Testis (tissue), 5 donors: ENCODE measurements at places on chromosomes 3 and 15.

GRCh38 chr15:81894061-81894460, 151.8 kb downstream of the MEX3B start:
- DNase-seq, result no peak
- no peaks in the 10 kb centered on the region for H3K36me3 ChIP-seq
- no peaks in the 10 kb centered on the region for H3K27me3 ChIP-seq

DNA sequence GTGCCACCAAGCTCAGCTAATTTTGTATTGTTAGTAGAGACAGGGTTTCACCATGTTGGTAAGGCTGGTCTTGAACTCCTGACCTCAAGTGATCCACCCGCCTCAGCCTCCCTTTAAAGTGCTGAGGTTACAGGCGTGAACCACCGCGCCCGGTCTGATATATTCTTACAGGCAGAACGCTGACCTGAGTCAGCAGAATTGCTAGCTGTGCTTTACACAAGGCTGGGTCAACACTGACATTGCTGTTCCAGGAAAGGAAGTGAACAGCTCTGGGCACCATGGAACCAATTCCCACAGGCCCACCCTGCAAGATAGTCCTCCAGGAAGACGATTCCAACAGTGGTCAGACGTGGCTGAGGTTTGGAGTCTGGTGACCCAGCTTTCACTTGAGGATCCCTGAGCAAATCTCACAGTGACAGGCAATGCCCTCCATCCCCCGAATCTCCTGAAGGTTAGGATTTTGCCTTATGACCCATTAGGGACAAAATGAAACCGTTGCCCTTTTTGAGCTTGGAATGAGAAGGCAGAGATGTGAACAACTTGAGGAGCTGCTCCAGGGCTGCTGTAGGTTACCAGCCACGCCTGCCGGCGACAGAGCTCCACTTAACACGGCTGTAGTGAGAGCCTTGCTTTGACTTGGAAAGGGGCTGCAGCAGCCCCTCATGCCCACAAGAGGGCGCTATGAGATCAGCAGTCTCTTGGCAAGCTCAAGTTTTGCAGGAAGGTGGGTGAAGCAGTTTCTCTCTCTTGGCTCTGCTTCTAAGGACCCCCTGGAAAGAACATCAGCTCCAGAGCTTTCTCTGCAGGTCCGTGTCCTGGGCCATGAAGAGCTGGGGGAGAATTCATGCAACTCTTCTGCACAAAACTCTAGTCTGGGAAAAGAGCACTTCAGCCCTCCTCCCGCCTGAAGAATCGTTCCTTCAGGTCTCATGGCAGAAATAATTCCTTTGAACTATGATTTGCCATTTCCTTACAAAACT, 74.1 kb downstream of the SENP2 start:
- no peaks in the 10 kb centered on the region for H3K27me3 ChIP-seq
- no peaks in the 10 kb centered on the region for H3K36me3 ChIP-seq
- H3K4me1 ChIP-seq, result peaks cover 30% of the 10 kb centered on the region
- peak; percentile 88 for DNase-seq

DNA sequence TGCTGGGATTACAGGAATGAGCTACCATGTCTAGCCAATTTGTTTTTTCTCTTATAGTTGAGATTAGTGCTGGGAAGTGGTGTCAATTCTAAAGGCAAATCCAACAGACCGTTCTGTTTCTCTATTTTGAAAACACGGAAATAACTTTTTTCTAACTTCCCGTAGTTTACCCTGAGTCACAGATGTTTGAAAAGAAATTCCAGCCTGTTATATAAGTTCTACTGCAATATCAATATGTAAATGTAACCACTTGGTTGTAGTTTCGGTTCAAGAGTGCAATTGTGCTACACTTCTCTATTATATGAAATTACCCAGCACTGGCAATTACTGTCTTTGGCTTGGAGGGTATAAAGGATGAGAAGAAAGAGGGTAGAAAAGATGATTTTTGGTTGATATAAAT, 22.3 kb upstream of the GNB4 start:
- no peak overlapping the region for H3K27ac ChIP-seq
- H3K4me3 ChIP-seq, result no peak overlapping the region
- H3K27me3 ChIP-seq, result no peaks in the 10 kb centered on the region
- H3K4me1 ChIP-seq, result no peaks in the 10 kb centered on the region
- no peak for DNase-seq
- H3K36me3 ChIP-seq, result no peaks in the 10 kb centered on the region

DNA sequence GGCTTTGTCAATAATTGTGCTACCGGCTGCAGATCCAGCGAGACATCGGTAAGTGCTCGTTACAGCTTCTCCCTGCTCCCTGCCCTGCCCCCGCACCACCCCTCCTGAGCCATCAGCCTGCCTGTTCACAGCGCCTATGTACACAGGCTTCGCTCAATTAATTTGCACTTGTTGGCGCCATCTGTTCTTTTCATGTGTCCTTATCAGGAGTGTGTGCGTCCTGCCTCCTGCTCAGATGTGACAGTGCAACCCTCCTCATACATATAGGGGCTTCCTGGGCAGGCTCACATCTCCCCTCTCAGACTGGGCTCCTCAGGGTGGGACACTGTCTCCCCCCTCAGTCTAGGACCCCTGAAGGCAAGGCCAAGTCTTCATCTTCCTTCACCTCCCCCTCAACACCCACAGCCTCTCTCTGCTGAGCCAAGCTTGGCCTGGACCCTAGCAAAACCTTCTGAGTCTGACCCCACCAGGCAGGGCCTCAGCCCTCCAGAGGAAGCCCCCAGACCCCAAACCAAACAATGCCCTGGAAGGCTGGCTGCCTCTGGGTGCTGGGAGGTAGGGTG, 54.9 kb downstream of the CYP11A1 start:
- H3K36me3 ChIP-seq, result no peaks in the 10 kb centered on the region
- peaks cover 14% of the 10 kb centered on the region for H3K4me1 ChIP-seq
- no peaks in the 10 kb centered on the region for H3K27me3 ChIP-seq
- H3K27ac ChIP-seq, result no peak overlapping the region
- H3K4me3 ChIP-seq, result no peak overlapping the region

GRCh38 chr3:145815707-145816413, 345.1 kb downstream of the PLOD2 start:
- no peak overlapping the region for H3K4me3 ChIP-seq
- H3K36me3 ChIP-seq, result no peaks in the 10 kb centered on the region
- H3K4me1 ChIP-seq, result no peaks in the 10 kb centered on the region

DNA sequence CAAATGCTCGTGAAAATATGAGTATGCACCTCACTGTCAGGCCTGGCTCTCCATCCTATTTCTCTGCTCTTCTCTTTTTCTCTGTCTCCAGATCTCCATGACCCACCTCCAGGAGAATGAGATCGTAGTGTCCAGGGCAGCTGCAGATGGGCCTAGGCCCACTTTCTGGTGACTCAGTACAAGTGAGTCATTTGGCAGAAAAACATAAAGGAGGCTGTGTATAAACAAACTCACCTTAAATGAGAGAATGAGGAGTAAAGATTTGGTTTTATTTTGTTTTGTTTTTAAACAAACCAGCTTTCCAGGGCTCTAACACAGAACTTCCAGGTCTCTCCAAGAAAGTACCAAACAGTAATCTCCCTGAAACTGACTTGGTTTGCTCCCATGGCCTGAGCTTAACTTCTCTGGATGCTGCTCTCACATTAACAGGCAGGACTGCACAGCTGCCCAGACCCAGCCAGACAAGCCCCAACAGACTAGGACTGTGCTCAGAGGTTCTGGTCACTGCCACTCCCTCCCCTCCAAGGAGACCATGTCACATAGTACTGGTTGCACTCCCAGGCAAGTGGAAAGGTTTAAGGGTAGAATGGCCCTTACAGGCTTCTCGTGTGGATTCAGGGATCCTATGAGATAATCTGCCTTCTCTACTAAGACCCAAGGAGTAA, 1.5 kb upstream of the HEG1 start:
- no peak overlapping the region for H3K4me3 ChIP-seq
- peak overlapping the region; percentile 19 for H3K27ac ChIP-seq
- DNase-seq, result no peak
- no peaks in the 10 kb centered on the region for H3K36me3 ChIP-seq

DNA sequence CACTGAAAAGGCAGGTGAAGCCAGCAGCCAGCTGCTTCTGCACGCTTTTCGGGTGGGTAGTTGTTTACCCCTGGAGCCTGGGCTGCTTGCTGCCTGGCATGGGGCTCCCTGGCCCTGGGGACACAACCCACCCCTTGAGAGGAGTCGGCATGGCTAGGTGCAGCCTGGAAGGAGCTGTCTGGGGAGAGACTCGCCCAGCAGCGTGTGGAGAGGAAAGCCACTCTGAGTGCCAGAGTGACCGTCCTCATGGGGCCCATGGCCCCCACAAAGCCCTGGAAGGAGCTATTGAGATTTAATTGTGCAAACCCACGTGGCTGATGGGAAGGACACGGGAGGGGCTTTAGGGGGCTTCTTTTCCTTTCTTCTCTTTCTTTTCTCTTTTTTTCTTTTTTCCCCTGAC, 137.5 kb downstream of the OPA1 start:
- H3K4me3 ChIP-seq, result no peak overlapping the region
- H3K27me3 ChIP-seq, result no peaks in the 10 kb centered on the region
- H3K36me3 ChIP-seq, result no peaks in the 10 kb centered on the region
- DNase-seq, result no peak
- no peak overlapping the region for H3K27ac ChIP-seq
